AG08396 (cell line): ENCODE measurements at places on chromosomes 12 and 14.

DNA sequence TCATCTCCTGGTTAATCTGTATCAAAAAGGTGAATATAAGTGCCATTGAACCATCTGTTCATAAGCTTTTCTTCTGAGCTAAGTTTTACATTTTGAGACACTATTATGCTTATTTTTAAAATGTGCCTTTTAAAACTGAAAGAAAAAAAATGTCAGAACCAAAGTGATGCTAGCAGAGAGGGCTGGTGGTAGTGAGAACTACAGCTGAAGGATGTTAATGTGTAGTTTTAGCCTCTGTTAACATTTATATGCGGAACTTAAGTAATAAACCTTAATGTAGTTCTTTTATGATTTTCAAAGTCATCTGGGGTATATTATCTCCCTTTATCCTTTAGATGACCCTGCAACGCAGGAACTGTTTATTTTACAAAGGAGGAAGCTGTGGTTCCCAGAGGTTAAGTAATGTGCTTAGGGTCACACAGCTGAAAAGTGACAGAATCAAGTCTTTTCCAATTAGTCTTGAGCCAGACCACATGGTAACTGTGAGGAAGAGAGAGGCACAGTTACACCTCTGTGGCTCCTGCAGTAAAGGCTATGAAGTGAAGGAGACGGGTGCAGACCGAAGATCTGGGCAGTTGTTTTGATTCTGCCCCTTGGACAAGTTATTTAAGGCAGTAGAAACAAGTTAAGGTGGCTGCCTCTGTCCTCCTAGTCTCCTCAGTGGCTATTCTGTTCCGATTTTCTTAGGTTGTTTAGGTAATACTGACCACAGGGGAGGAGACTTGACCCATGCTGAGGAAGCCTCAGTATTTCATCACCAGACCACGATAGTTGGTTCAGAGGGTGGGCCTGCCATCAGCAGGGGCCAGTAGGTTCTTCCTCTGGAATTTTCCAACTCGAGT is 23.9 kb downstream of the GNG2 start:
- DNase-seq: no peak

GRCh38 chr14:24251880-24252288 is 9.5 kb upstream of the TINF2 start:
- DNase-seq: peak; percentile 53

- DNase-seq: no peak
Measured at GRCh38 chr12:68306564-68306963, 25.6 kb downstream of the MDM1 start.

GRCh38 chr12:6929466-6930452 is 2.0 kb downstream of the ATN1 start:
- DNase-seq: no peak

DNA sequence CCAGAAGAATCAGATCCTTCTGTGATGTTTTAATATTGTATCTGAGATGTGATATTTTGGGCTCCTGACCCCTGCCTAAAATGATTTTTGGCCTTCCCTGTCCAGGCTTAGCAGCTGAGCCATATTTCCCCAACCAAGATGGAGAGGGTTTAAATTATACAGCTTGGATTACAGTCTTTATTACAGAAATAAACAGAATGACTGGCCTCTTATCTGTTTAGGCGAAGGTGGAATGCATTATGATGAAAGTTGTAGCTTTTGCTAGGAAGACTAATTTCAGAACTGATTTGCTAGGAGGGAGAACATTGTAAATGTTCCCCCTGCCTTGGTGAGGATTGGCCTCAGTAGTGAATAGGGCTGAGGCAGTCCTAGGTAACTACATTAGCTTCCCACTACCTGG is 23.3 kb downstream of the BMAL2 start:
- no peak for DNase-seq

GRCh38 chr12:99670635-99671034 is 23.1 kb downstream of the GARIN6 start:
- DNase-seq: no peak

GRCh38 chr14:102694530-102695166 is 82.6 kb upstream of the TRAF3 start:
- peak; percentile 75 for DNase-seq

- DNase-seq: peak; percentile 47
Measured at GRCh38 chr14:68894802-68895703, 84.0 kb downstream of the ACTN1 start.

DNA sequence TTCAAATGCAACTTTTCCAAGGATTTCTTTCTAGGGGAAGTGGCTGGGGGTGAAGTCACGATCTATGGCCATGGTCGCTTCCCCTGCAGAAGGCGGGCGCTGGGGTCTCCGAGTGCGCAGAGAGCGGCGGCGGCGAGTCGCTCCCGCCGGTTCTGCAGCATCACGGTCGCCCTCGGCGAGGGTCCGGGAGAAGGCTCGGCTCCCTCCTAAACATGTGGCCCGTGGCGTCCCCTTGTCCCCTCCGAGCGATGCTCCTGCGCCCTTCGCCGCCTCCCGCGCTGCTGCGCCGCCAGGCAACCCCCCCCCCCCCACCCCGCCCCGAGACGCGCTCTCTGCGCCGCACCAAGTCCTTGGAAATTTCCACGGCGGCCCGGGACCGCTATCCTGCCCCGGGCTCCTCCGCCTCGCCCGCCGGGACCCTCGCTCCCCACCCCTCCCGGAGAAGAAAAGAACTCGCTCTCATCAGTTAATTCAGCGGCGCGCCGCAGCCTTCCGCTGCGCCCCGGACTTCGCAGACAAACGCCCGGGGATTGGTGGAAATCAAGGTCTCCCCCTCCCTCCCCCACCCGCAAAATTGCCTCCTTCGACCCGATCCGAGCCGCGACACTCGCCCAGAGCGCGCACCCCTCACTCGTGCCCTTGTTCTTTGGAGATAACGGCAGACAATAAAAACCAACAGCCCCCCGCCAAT is at the start of gene ST8SIA1:
Gene ST8SIA1 (minus strand): TSS at position 298 of the 691 bp plus-strand sequence. CDS start 475 bp downstream, outside the sequence.
- DNase-seq: peak; percentile 55

- DNase-seq: no peak
Measured at GRCh38 chr12:54240971-54241588, 38.8 kb downstream of the CBX5 start.
